Right ventricle myocardium superior (tissue), 1 donor: ENCODE measurements at places on chromosomes 1 and 21. TPM values are rescaled to one million over a fixed set of nuclear protein-coding genes. Genes with fewer than 3 reads are reported as not detected.

DNA sequence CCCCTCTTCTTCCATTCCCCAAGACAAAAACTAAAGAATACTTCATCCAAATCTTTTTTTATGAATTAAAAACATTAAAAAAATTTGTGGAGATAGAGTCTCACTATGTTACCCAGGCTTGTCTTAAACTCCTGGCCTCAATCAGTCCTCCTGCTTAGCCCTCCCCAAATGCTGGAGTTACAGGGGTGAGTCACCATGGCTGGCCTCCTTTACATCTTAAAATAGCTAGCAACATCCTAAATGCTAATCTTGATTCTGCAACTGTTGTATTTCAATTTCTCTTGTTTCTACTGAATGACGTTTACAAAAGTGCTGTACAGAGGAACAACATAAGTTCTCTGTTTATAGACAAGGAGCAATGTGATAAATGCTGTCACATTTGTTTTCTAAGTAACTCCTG, 483.5 kb downstream of the ADGRL2 start:
- no peak for DNase-seq

The SSR2 gene
- total RNA-seq, result 66.9 TPM

DNA sequence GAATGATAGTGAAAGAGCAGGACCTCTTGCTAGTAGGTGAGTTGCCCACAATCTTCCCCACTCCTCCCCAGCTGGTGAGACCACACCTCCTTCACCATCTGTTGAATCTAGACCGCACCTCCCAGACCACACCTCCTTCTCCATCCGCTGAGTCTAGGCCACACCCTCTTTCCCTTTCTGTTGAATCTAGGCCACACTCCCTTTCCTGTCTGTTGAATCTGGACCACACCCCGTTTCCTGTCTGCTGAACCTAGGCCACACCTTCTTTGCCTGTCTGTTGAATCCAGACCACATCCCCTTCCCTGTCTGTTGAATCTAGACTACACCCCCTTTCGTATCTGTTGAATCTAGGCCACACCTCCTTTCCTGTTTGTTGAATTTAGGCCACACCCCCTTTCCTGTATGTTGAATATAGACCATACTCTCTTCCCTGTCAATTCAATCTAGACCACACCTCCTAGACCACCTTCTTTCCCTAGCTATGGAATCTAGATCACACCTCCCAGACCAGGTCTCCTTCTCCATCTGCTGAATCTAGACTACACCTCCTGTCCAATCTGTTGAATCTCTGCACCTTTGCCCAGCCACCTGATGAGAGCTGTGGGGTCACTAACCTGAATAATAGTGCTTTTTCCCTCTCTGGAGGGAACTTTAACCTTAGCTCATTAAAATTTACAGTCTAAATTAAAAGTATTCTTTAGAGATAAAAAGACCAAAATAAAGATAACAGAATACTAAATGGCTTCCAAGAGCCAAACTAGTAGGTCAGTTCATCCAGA, 116.3 kb downstream of the DAB1 start:
- no peak for DNase-seq

GRCh38 chr1:171742577-171742922, 685 bp upstream of the VAMP4 start:
- DNase-seq, result peak; percentile 59

DNA sequence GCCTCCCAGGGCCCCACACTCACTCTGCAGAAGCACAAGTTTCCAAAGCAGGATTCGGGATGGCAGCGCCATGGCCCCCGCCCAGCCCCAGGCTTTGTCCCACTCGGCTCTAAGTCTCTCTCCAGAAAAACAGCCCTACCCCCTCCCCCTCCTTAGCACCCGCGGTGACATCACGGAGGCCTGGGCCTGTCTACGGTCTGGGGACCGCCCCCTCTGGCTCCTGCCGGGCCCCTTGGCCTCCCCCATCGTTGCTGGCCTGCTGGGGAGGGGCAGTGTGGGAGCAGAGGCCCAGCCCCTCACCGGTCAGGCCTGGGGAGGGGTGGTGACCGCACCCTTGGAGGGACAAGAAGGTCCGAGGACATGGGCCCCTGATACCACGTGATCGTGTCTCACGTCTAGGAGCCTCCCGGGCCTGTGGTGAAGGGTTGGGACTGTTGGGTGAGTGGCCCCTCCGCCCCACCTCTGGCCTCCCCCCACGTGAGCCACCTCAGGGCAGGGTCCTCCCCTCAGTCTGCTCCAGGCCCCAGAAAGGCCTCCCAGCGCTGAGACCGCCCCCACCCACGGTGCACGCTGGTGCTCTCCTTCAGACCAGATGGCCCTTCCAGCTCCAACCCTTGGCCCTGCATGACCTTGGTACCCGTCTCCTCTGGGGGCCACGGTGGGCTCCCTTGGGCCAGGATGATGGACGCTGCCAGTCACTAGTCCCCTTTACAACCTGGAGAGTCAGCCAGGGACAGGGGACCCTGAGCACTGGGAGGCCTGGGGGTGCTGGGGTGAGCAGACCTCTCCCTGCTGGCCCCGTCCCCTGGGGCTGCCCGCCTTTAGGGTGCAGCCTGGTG, at the start of gene MXRA8:
MXRA8 (minus strand) TSS at position 123 of the 839 bp plus-strand sequence; CDS start at position 72, 51 bp downstream.
- peak; percentile 88 for DNase-seq

- DNase-seq, result no peak
Observed at GRCh38 chr1:206554211-206554610, 46.9 kb downstream of the RASSF5 start.

GRCh38 chr1:241612533-241613477, 27.4 kb downstream of the CHML start:
- no peak for DNase-seq

The CYP4B1 gene
- 20.4 TPM for total RNA-seq

DNA sequence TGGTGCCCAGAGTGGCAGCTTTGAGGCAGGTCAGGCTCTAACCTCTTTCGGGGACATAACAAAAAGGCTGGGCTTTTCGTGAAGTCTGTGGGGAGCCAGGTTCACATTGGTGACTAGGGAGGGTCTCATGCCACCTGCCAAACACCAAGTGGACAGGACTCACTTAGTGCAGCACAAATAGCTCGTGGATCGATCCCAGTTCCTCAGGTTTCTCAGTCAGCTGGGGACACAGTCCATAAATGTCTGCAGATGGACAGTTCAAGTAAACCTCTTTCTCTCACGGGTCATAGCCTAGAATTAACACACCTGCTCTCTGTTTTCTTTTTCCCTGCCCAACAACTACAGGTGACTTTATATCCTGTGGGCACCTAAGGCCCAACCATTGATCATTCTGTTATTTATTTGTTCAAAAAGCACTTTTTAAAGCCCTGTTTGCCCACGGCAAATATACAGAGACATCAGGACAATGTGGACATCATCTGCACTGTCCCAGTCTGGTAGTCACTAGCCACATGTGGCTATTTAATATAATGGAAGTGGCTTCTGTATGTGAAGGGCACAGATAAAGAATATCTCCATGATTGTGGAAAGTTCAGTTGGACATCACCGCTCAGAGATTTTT, 53.5 kb downstream of the CAPN2 start:
- DNase-seq, result no peak
